ENCODE measurements at places on chromosomes 12 and 14.

DNA sequence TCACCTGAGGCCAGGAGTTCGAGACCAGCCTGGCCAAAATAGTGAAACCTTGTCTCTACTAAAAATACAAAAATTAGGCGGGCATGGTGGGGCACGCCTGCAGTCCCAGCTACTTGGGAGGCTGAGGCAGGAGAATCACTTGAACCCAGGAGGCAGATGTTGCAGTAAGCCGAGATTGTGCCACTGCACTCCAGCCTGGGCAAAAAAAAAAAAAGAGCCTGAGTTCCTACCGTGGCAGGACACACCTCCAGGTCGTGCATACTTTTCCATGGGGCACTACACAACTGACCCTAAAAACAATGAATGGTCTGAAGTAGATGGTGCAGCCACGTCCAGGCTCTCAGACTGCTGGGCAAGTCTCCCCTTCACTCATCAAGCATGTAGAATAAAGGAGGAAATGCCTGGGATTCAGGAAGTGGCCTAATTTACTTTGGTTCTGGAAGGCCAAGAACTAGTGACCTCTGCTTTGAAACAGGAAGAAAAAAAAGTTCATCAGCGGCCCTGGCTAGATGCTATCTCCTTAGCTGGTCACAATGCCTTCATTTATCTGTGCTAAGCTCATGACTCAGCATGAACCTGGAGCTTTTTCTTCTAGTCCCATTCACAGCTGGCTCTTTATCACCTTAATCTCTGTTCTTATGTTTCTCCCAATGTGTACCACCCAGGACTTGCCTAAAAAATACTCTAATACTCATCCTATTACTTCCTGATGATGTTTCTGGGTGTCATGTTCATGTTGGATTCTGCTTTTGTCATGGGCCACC lies 55.8 kb upstream of the OR6J1 start:
- no peak for DNase-seq

GRCh38 chr14:54817506-54817905 lies 85.1 kb downstream of the GCH1 start:
- DNase-seq = no peak

DNA sequence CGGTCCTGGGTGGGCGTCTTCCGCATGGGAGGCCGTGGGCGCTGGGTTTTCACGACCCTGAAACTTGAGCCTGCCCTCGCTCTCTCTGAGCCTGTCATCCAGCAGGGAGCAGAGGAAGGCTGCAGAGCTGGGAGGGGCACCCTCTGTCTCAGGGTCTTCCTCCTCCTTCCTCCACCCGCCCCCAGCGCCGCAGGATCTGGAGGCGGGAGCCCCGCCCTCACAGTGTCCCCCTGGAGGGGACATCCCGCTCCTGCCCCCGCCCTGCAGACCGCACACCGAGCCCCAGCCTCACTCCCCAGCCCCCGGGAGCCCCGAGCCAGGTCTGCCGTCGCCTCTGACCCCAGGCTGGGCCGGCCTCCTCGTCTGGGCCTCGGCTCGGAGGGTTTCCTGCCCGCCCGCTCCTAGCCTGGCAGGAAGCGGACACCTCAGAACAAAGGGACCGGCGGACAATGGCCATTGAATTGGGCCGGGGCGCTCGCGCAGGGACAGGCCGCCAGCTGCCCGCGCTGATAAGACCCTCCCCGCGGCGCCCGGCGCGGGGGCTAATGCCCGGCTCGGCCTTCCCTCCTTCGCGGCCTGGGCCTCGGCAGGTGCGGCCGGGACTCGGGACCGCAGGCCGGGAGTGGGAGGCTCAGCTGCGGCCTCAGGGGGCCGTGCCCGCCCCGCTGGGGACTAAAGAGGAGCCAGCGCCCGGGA lies 15.3 kb upstream of the NUDT14 start:
- no peak for DNase-seq

- DNase-seq = no peak
Measured at GRCh38 chr14:58747181-58747580, 109.4 kb downstream of the DACT1 start.

- no peak for DNase-seq
Measured at GRCh38 chr14:22252686-22253085, 336.3 kb downstream of the DAD1 start.

GRCh38 chr14:58571769-58572472 lies 65.8 kb upstream of the DACT1 start:
- DNase-seq = no peak

DNA sequence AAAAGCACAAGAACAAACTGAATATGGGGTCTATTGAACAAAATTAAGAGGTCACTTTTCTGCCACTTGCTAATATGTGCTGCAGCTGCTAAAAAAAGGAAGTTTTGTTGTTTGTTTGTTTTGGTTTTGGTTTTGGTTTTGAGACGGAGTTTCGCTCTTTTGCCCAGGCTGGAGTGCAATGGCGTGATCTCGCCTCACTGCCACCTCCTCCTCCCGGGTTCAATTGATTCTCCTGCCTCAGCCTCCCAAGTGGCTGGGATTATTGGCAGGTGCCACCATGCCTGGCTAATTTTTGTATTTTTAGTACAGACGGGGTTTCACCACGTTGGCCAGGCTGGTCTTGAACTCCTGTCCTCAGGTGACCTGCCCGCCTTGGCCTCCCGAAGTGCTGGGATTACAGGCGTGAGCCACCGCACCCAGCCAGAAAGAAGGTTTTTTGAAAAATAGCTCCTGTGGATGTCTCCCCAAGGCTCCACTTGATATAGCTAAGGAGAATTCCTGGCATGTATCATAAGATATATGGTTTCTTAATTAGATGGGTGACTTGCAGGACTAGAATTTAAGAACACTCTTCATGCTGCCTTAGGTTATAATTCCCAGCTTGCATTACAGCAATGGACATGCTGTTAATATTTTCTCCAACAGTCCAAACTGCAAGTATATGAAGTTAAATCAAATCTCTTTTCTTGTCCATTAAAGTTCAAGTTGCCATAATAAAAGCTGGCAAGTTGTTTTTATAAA lies 237.6 kb upstream of the AMIGO2 start:
- DNase-seq = no peak

DNA sequence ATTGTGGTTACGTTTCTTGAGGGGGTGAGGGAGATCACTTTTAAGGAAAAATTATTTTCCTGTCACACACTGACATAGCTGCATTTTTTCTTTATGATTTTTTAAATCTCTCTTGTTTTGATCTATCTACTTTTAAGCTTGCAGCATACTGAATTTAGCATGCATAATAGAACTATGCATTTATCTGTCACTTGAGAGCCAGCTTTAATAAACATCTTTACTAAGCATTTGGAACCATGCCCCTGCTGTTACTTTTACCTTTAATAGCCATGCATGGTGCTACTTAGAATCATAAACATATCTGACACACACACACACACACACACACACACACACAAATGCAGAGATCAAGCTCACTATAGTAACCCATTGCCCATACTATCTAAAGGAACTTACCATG lies 486.2 kb downstream of the NELL2 start:
- DNase-seq = no peak

DNA sequence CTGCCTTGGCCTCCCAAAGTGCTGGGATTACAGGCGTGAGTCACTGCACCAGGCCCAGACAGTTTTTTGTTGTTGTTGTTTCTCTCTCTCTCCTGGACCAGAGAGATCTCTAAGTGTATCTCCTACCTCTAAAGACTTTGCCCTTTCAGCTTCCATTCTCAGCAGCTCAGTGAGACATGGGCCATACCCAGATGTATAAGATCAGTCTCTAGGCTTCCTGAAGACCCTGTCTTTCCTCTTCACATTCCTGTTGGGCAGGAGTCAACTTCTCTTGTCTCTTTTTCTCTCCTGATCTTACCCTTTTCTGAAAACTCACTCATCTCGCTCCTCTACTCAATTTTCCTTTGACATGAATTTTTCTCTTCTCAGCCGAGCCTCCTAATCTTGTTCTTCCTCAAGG lies 42.0 kb downstream of the KCNK13 start:
- no peak for DNase-seq

GRCh38 chr14:23877111-23877510 lies 76.5 kb upstream of the DHRS4 start:
- DNase-seq = no peak

Data from naive thymus-derived CD8-positive, alpha-beta T cell (primary cell).